Left ventricle myocardium inferior (tissue), 1 donor: ENCODE measurements at places on chromosomes 5 and 9.

DNA sequence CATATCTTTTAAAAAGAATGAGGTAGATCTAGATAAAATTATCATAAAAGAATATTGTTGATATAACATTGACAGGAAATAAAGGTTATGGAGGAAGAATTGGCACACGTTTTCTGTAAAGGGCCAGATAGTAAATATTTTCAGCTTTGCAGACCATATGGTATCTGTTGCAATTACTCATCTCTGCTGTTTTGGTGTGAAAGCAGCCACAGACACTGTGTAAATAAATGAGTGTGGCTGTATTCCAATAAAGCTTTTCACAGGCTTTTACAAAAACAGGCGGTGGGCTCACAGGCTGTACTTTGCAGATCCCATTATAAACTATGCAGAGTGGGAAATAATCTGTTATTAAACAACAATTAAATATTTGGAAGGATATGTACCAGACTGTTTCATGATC, 87.4 kb downstream of the SGCD start:
- DNase-seq: no peak

- no peak for DNase-seq
These were observed 418.3 kb downstream of the HCN1 start for GRCh38 chr5:45277860-45278259.

DNA sequence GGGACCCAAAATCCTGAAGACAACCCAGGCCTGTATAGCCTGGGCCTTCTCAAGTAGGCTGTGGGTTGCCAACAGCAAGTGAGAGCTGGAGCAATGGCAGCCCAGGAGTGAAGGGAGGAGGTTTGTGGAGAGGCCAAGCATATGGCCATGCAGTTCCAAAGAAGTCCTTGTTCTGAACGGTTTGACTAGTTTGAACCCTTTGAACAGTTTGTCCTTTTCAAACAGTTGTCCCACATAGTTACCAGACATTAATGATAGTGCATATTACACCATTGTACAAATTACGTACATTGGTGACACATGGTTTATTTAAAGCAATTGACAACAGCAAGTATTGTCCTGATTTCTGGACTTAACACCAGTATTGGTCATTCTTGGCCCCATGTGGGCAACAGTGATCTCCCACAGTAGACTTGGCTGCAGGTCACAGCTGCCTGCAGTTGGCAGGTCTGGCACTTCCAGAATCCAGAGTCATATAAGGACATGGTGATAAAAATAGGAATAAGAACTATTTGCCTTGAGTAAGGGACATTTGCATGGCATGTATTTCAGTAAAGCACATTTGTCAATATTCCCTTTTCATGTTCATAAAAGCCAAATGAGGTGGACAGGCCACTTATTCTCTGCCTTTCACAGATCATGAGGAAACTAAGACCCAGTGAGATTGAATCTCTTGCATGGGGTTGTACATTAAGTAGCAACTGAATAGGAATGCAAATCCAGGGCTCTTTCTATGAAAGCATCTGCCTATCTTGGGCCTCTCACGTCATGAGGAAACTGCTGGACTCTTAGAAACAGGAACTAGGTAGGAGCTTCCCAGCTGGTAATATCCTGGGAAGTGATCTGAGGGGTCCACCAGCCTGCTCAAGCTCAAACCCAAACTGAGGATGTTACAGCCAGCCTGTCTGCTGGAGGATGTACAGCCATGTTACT, 30.3 kb downstream of the SLC25A48 start:
- DNase-seq: no peak

- no peak for DNase-seq
These were observed 76.1 kb downstream of the SLC1A3 start for GRCh38 chr5:36682499-36682898.

DNA sequence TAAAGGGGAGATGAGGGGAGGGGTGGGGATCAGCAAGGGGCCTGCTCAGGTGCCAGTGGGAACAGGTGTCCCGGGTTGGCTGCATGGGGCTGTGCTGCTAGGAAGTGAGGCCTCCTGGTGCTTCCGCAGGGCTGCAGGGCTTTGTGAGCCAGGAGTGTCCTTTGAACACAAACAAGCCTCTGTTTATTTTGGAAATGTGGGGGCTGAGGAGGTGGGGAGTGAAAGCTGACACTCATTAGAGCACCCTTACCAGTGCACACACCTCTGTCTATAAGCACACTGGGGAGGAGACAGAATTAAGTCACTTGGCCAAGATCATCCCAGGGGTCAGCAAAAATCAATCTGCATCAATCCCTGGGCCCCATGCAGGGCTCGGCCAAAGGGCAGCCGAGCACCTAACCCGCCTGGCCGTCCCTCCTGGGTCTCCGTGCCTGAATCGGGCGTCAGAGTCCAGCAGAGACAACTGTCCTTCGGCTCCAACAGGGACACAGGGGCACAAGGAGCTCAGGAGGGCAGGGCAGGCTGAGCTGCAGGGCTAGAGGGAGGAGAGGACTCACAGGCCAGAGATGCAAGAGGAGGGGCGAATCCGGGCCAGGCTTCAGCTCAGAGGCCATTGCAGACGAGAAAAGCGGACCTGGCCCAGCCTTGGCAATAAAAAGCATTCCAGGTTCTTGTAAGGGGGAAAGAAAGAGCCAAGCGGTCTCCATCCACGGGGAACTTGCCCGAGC, 99.8 kb downstream of the VAV2 start:
- no peak for DNase-seq

DNA sequence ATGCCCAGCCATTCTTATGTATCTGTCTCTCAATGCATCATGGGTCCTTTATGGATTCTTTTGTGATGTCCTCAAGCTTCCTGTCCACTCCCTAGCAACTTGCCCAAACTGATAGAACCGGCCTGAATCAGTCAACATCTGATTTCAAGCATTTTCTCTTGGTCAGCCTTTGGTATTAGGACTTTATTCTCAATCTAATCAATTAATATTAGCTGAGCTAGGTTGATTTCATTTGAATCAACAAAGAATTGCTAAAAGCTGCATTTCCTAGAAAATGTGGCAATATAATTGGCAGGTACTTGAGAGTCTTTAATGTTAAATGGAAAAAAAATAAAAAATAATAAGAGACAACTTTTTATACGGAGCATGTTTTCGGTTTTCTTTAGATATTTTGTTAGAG, 121.8 kb downstream of the GHR start:
- DNase-seq: no peak

GRCh38 chr5:53407373-53407772, 73.1 kb upstream of the FST start:
- no peak for DNase-seq

- DNase-seq: no peak
These were observed 17.6 kb upstream of the MUSK start for GRCh38 chr9:110650991-110651411.

DNA sequence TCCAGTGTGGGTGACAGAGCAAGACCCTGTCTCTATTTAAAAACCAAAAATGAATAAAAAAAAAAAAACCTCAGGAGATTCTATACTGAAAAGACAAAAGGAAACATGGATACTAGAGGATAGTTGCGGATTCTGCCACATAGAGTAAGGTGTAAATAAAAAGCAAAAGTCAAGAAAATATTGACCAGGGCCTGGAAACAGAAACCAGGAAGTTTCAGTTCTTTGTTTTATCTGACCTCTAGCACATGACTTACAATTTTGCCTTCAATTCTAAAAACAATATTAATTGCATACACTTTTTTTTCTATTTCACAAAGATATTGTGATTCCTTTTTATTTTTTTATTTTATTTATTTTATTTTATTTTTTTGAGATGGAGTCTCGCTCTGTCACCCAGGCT, 96.2 kb upstream of the NMUR2 start:
- no peak for DNase-seq

DNA sequence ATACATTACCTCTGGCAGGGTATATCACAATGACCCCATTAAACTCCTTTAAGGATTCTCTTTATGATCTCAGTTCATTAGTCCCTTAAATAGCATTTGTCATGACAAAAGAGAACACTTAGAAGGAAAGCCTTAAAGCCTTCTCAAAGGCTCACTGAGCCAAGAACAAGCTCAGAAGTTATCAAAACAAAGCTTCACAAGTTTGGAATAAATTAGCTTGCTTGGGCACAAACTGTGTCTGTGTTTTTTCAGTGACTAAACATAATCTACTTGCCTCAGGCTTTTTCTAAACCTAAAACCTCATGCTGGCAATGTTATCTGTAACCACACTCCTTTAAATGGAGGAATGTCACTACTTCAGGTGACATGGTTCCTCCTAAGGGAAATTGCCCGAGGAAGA, 1114.9 kb upstream of the C9orf72 start:
- DNase-seq: no peak

GRCh38 chr9:133210202-133210532, 1.1 kb upstream of the OBP2B start:
- DNase-seq: no peak

- DNase-seq: no peak
These were observed 15.5 kb upstream of the TRIM32 start for GRCh38 chr9:116671605-116672004.

DNA sequence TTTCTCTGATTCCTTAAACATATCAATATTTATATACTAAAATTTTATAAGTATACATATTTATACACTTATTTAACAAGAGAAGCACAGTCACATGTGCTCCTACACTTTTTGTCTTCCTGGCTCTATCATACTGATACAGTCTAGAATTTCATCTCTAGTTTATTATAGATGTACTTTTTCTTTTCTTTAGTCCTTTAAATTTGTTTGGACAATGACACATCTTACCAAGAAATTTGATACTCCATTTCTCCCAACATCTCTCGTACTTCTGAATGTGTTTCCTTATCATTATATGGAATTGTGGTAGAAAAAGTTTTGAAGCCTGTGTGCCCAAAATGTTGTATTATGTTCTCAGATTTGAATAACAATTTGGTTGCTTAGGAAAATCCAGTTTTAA, 104.6 kb downstream of the DMRT2 start:
- DNase-seq: no peak

DNA sequence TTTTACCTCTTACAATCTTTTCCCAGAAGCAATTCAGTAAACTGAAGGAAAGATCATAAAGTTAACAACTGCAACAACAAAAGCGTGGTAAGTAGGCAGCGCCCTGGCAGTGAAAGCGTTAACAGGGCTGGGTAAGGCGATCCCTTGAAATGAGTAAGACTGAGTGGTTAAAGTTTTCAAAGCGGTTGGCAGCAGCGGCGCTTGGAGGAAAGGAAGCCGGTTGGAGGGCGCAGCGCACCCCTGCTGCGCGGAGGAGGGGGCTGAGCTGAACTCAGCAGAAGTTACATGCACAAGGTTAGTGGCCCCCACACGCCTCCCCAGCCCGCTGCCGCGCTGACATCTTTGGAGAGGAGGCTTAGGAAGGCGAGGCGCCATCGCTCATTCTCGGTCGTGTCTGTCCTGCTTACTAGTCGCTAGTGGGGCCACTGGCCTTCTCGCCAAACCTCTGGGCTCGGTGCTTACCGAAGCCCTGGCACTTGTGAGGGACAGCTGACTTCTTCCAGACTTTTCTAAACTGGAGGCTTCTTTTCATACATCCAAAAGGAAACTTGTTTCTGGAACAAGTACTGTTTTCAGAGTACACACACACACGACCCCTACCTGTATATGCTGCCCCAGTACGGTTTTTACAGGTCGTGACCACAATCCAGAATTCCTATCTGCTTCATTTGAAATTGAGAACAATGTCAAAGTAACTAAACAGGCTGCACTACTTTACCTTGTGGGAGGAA, at the start of gene SH3RF2:
SH3RF2 (plus strand) TSS at position 178 of the 731 bp plus-strand sequence. CDS start 1,351 bp downstream, outside the sequence.
- DNase-seq: peak; percentile 30

DNA sequence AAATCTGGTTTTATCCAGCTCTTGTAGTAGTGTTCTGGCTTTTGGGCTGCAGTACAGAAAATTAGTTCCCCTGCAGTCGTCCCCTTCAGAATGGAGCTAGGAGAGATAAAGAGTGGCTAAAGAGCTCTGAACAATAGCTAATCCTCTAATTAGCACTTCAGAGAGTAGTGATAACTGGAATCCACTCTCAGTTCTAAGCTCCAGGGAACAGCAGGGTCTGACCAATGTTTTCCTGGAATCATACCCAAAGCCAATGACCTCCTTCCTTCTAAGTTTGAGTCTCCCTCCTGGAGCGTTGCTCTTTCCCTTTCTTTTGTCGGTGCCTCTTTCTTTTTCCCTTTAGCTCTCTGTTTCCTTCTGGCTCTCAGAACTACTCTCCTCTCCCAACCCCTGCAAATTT, 47.4 kb downstream of the MFAP3 start:
- no peak for DNase-seq

- no peak for DNase-seq
These were observed 78.4 kb downstream of the TSPAN17 start for GRCh38 chr5:176725521-176726280.

GRCh38 chr9:86340356-86341006, 13.7 kb downstream of the TUT7 start:
- no peak for DNase-seq

DNA sequence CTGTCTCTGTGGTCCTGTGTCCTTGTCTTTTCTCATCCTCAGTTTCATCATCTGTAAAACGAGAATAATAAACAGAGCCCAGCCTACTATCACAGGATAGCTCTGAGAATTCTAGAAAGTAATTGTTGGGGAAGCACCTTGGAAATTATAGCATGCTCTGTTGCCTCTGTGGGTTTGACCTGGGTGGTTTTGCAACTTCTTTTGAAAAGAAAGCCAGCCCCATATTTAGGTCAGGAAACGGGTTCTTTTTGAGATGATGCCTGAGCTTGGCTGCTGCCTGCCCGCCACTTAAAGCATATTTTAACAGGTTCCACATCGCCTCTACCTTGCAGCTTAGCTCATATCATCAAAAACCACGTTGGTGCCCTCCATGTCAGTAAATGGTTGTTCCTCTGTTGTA, 111.1 kb downstream of the TLR4 start:
- no peak for DNase-seq

- DNase-seq: no peak
These were observed 10.1 kb downstream of the IGFBPL1 start for GRCh38 chr9:38414040-38414723.

GRCh38 chr5:168647083-168647482, 67.9 kb upstream of the PANK3 start:
- DNase-seq: no peak

DNA sequence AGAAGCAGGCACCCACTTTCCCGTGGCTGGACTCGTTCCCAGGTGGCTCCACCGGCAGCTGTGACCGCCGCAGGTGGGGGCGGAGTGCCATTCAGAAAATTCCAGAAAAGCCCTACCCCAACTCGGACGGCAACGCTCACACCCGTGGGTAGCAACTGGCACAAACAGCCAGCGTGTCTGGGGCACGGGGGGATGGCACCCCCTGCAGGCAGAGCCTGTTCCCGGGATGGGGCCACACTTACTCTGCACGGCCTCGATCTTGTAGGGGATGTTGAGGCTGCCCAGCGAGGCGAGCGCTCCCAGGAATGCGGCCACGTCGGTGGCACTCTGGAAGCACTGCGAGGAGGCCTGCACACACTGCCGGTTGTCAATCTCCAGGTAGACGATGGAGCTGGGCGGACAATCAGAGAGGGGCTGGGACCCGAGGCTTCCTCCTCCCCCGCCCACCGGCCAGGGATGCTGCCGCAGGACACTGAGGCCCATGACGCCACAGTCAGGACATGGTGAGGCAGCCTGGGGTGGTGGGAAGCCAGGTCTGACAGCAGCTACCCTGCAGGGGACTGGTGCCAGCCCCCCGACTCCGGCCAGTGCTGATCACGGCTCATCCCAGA, 20.2 kb upstream of the SEC16A start:
- no peak for DNase-seq

- no peak for DNase-seq
These were observed 1.5 kb downstream of the HAUS6 start for GRCh38 chr9:19101203-19101602.
